ENCODE measurements at places on chromosomes 12 and 14.

DNA sequence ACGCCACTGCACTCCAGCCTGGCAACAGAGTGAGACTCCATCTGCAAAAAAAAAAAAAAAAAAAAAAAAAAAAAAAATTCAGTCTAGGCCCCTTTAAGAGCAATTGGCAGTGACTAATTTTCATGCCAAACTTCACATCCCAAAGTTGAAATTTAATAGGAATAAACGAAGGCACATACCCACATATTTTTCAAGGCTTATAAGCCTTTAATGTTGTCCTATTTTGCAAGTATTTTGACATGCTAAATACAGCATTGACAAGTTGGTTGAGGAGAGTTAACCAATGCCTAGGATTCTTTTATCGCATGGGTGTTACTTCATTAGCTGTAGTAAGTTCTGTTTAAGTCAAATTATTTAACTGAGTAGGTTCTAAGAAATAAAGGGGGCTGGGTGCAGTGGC lies 23.5 kb upstream of the HIP1R start:
- DNase-seq: no peak

- peak; percentile 18 for DNase-seq
These were observed 132.1 kb downstream of the DICER1 start for GRCh38 chr14:95025218-95025617.

GRCh38 chr12:31234955-31235867 lies 90.7 kb downstream of the SINHCAF start:
- DNase-seq: peak; percentile 21

DNA sequence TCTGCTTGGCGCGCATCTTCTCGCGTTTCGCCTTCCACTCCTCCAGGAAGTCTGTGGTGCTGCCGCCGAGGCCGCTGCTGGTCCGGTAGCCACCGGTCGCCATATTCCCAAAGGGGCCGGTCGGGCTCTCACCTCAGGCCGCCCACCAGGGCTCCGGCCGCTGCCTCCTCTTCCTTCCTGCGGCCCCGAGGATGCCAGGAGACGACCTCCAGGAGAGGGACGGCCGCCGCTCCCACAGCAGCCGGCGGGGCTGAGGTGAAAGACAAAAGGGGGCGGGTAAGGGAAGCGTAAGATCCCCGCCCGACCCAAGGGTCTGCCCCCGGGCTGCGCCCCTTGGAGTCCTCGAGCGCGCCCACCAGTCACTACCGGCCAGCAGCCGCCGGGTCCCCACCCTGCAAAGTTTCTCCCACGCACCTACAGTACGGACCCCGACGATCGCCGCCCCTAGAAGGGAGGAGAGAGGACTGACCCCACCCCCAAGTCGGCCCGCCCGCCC lies 574 bp downstream of the PAWR start:
- DNase-seq: no peak

DNA sequence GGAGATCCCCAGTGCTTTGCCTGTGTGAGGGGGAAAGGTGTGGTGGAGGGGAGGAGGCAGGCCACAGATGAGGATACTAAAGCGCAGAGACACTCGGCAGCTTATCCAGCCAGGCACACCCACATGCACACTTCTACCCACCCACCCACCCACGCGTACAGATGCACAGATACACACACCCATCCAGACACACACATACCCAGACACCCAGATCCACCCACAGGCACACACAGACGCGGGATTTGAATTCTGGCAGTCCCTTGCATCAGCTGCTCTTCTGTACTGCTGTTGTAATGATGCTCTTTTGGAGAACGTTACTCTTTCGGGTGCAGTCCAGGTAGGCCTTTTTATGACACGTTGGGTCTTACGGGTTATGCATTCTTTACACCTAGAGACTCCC lies 55.7 kb upstream of the RD3L start:
- DNase-seq: no peak

GRCh38 chr12:65877836-65878235 lies 53.6 kb downstream of the HMGA2 start:
- no peak for DNase-seq

- DNase-seq: no peak
These were observed 717.6 kb downstream of the FSCB start for GRCh38 chr14:43789458-43789857.

- peak; percentile 61 for DNase-seq
These were observed 50.6 kb downstream of the LRCOL1 start for GRCh38 chr12:132559652-132560363.

DNA sequence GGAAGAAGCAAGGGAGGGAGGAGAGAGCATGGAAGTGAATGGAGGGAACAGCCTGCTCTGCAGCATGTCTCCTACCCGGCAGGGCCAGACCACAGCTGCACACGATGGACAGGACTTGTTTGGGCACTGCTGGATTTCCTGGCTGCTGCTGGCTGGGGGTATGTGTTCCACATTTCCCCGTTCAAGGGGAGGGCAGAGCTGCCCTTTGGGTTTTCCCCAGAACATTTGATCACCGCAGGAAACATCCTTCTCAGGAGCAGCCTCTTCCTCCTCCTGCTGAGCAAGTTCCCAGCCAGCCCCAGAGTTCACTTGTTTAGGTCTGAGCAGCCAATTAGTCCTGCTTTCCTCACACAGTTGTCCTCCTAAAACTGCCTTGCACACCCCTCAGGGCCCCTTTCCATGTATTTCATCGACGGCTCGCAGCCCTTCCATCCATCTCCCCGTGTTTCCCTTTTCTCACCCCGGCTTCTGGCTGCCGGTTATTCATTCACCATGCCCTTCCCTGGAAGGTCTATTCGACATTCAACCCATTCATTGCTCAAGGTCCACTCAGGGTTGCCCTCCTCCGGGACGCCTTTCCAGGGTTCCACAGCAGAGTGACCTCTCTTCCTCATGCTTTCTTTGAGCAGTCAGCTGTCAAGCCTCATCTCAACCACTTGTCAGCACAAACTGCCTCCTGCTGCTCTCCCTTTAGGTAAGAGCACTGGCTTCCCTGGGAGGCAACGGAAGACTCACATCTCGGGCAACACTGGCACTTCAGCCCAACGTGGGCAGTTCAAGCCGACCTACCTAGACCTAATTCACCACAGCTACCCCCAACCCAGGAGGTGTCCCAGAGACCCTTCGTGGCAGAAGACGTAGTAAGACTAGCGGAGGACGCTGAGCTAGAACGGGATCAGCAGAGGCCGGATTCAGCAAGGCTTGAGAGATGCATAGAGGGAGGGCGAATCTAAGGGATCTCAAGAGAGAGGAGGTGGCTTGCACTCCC lies 20.1 kb upstream of the ANO2 start:
- DNase-seq: no peak

DNA sequence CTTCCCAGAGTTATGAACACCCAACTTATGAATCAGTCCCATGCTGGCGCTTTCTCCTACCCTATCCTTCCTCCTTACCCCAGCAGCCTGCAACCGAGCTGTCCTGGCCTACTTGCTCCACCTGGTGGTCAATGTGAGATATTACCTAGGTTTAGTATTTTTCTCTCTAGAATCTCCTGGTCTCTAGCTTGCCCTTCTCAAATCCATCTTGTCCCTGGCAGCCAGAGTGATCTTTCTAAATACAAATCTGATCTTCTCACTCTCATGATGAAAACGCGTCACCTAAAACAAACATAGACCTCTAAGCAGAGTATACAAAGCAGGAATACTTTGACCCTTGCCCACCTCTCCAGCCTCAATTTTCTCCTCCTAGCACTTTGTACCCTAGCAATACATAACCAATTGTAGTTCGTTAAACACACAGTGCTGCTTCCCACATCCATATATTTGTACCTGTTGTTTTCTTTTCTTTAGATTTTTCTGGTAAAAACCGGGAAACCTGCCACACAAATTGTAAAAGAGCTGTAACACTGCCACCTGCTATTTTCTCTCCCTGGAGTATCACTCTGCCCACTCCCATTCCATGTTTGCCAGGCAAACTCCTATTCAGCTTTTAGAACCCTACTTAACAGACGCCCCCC lies 20.0 kb upstream of the TCP11L2 start:
- peak; percentile 51 for DNase-seq

GRCh38 chr14:46582826-46583225 lies 68.8 kb downstream of the RPL10L start:
- no peak for DNase-seq

DNA sequence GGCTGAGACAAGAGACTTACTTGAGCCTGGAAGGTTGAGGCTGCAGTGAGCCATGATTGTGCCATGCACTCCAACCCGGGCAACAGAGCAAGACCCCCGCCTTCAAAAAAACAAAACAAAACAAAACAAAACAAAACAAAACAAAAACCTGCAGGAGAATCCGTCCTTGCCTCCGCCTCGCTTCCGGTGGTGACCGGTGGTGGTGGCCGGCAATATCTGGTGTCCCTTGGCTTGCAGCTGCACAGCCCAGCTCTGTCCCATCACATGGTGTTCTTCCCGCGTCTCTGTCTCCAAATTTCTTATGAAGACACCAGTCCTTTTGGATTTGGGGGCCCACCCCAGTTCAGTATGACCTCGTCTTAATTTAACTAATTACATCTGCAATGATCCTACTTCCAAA lies 10.0 kb downstream of the SMIM41 start:
- DNase-seq: no peak

- peak; percentile 12 for DNase-seq
These were observed 18.0 kb downstream of the BCL2L14 start for GRCh38 chr12:12088761-12089160.

GRCh38 chr12:88339966-88340365 lies 197.9 kb downstream of the TMTC3 start:
- peak; percentile 54 for DNase-seq

GRCh38 chr12:109701064-109701463 lies 12.6 kb upstream of the FAM222A start:
- no peak for DNase-seq

GRCh38 chr12:48774516-48774915 lies 14.4 kb downstream of the ADCY6 start:
- DNase-seq: no peak

DNA sequence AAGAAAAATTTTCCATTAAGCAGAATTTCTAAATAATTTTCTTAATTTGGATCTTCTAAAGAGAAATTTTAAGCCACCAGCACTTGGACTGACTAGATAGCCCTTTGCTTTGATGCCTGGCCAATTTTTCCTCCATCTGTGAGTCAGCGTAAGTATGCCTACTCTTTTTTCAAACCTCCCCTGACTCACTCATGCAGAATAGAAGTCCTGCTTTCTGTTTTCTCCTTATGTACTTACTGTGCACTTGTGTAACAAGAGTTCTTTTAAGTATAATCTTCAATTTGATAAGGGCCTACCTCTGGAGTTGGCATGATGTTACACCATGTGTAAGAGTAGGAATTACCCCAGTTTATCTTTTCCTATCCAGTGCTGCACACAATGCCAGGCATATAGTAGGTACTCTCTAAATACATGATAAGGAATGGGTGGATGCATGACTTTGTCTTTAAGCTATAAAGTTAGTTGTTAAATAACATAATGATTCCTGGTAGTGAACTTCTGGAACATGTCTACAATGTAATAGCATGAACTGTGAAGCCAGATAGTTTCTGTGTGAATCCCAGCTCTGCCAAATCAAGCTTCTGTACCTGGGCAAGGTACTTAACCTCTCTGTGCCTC lies 329.6 kb downstream of the TMTC2 start:
- peak; percentile 86 for DNase-seq

GRCh38 chr14:103489621-103490020 lies 33.0 kb downstream of the CKB start:
- peak; percentile 57 for DNase-seq

- DNase-seq: no peak
These were observed 1.2 kb upstream of the CLEC7A start for GRCh38 chr12:10131111-10131690.

DNA sequence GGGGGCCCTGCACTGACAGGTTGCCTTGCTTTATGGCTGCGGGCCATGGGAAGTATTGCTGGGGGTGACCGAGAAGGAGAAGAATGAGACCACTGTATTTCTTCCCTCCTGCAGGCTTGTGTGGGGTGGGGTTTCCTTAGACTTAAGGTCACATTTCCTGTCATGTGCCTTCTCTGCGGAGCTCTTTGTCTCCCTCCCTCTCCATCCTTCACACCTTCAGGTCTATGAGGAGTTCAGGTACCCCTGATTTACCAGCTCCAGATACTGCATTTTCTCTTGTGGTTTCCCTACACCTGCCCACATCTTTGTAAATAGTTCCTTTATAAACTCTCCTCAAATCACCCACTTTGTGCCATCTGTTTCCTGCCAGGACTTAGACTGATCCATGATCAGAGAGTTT lies 3.6 kb downstream of the FNTB start:
- no peak for DNase-seq

- no peak for DNase-seq
These were observed 122.8 kb upstream of the RTL1 start for GRCh38 chr14:101026341-101026740.

GRCh38 chr12:129409281-129409680 lies 494.5 kb downstream of the TMEM132D start:
- DNase-seq: no peak

DNA sequence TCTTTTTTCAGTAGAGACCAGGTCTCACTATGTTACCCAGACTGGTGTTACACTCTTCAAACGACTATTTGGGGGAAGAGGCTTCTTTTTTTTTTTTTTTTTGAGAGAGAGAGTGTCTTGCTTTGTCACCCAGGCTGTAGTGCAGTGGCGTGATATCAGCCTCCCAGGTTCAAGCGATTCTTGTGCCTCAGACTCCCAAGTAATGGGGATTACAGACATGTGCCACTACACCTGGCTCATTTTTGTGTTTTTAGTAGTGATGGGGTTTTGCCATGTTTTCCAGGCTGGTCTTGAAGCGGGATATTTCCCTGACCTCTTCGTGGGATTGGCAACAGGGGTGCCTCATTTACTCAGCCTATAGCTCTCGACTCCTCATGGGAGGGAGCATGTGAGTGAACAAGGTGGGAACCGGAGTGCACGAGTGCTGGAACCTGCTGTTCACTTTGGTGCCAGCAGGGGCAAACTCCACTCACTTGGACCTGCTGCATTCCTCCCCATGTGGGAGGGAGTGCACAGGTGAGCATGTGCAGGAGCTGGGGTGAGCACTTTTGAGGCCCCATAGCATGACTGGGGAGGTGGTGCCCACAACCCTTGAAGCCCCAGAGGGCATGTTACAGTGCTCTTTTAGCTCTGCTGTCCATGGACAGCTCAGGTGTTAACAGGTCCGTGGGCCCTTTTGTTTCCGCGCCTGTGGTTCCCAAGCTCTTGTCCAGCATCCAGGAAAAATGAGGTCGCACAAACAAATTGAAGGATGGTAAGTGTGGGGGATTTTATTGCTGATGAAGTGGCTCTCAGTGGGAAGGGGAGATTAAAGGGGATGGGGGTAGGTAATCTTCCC lies 79.1 kb upstream of the HECTD1 start:
- no peak for DNase-seq

DNA sequence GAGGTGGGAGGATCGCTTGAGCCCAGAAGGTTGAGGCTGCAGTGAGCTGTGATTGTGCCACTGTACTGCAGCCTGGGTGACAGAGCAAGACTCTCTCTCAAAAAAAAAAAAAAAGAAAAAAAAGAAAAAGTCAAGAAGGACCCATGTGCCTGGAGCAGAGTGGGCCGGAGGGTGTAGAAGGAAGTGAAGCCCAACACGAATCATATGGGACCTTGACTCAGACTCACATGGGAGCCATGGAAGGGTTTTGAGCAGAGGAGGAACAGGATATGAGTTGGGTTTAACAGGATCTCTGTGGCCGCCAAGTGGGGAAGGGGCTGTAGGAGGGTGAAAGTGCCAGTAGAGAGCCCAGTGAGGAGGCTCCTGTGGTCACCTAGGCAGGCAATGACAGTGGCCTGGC lies 165.4 kb downstream of the PHETA1 start:
- no peak for DNase-seq
